ENCODE measurements at places on chromosomes 12 and 14. TPM values are rescaled to one million over a fixed set of nuclear protein-coding genes. Genes with fewer than 3 reads are reported as not detected.

Gene SMIM41
- total RNA-seq: not detected

Gene PMCH
- 0.35 TPM for total RNA-seq

Gene FGF6
- not detected for total RNA-seq

Gene EFS
- not detected for total RNA-seq

Gene OR4E2
- total RNA-seq: 0.12 TPM

Gene ZNF385A
- total RNA-seq: 1.2 TPM

Gene IL26
- not detected for total RNA-seq

Gene METTL1
- total RNA-seq: 21.3 TPM

Data from activated naive CD4-positive, alpha-beta T cell treated with anti-CD3 and anti-CD28 coated beads, Interleukin-2, amount 50 U/mL, for 72 hours (primary cell).